NCI-H2081 (cell line): ENCODE measurements at places on chromosomes 3 and 15.

DNA sequence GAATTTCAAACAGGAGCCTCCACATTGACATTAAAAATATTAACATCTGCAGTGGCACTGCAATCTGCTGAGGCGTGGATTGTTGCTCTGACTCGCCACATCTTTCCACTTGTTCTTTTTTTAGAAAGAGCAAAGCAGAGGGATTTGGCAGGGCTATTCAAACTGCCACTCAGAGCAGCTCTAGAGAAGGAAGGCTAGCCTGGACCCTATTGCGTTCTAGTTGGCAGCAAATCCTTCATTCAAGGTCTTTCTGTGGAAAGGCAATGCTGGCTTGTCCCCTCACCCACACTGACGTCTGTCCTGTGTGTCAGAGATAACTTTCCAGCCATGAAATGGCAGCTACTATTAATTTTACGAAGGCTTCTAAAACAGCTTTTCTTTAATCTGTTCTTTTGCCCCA lies 483.2 kb upstream of the SGO1 start:
- DNase-seq: no peak

DNA sequence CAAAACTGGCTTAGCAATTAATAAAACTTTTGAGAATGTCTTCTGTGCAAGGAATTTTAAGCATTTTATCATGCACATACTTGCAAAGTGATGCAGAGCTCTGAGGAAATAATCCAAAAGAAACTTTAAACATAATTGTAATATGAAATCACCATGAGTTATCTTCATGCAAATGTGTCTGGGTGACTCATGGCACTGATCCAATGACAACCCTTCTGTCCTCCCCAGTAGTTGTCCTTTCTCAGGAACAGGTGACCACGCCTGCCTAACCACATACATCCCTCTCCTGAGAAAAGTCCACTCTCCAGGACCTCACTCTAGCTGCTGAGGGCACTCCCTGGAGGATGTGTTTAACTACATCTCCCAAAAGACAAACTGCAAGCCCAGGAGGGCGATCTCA lies 530.6 kb upstream of the IL12A start:
- no peak for DNase-seq

DNA sequence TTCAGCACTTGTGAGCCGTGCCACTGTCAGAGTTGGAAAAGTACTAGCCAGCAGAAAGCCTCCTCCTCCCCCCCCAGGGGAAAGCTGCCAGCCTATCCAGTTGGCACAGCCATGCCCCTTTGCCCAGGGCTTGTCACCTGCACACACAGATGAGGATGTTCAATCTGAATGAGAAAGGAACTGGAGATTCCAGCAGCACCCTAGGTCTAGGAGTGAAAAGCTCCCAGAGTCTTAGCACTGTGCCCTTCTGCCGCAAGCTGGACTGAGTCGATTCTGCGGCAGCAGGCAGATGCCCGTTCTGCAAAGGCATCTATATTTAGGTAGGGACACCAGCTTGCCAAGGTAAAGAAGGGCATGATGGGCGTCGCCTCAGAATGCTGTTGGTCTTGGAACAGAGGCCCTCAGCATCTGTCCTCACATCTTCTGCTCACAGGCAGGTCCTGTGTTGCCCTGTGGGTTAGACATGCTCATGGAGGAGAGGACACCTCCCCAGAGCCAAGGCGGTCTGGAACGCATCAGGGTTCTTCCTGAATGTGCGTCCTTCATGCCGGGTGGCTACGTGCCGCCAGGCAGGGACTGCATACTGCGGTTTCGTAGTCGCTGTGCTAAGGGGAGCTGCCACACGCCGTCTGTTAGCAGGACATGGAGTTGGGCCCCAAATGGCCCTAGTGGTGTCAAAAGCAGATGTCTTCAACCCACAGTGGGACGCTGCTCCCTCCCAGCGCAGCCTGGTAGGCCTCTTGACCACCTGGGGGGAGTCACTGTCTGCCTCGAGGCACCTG lies 109.5 kb downstream of the VGLL4 start:
- no peak for DNase-seq

GRCh38 chr3:59318881-59319280 lies 269.1 kb upstream of the CFAP20DC start:
- no peak for DNase-seq

DNA sequence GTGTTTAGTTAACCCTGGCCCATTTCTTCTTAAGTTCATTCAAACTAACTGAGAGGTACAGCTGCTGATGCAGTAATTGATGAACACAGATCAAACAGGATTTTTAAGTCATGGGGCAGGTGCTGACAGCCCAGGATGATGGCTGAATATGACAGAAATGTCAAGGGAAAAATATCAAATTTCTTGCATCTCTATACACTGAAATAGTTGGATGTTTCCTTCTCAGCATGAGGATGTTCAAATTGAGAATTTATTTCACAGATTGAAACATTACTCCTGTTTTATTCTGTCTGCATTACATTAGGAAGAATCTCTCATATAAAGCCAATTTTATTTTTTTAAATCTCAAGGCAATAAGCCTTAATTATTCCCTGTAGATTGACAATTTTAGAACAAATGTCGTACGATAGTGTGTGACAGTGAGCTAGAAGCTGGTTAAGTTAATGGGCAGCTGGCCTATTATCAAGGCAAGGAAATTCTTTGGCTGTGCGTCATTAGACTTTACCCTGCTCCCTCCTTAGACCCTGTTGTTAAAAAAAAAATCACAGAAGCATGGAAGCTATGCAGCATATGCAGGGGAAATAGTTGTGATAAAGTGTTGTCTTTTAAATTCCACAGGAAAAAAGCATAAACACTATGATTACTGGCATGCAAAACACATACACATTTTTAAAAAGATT lies 183.8 kb upstream of the KCNMB2 start:
- no peak for DNase-seq

- DNase-seq: no peak
Measured at GRCh38 chr3:37096288-37096687, 78.1 kb downstream of the LRRFIP2 start.

GRCh38 chr15:28960979-28961378 lies 75.2 kb downstream of the APBA2 start:
- DNase-seq: no peak

DNA sequence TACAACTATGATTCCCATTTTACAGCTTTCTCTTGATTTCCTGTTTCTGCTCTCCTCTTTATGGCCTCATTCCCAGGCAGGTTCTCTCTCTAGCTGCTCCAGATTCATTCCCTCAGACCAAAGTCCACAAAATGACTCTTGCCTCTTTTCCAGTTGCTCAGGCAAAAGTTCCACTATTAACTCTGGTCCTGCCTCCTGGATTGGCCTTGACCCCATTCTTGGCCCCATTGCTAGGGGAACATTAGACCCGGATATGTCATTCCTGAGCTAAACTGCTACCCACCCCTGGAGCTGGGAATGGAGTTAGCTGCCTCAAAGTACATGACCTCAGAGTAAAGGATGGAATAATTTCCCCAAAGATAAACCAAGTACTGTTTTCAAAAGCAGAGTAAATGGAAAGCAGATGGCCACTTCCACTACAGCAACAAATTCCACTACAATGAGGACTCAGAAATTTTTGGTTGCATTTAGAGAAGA lies 73.0 kb upstream of the GAP43 start:
- DNase-seq: no peak

GRCh38 chr15:89783111-89783860 lies 7.2 kb downstream of the MESP2 start:
- no peak for DNase-seq

DNA sequence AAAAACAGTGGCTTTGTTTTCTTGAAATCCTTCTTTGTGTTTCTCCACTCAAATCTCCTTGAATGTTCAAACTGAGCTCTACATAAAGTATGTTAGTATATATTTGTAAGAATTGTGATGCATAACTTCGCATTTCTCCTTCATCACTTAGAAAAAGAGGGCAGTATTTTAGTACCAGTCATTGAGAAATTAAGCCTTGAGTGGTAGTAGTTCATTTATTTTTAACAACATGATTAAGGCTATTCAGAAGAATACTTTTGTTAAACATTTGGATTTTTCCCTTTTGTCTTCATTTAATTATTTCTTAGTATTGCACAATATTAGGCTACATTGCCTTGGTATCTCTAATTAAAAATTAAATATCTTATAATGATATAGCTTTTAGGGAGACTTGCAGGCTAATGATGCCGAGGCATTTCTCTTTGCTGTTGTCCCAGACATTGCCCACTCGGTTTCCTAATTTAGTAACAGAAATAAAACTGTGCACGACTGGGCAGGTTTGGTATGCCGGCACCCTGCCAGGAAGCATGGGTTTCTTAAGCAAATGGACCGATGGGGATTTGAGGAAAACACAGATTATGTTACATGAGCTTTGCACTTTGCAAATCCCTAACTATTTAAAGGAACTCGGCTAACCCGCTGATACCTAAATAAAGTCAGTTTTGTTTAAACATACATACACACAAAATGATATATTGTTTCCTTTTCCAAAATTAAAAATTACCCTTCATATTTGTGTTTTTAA lies 54.7 kb downstream of the LRRC28 start:
- no peak for DNase-seq

- DNase-seq: no peak
Measured at GRCh38 chr3:123150449-123151215, 51.1 kb upstream of the SEC22A start.

- no peak for DNase-seq
Measured at GRCh38 chr3:72213296-72214065, 428.5 kb upstream of the PROK2 start.
